ENCODE measurements at places on chromosomes 5 and 9.

- DNase-seq, result no peak
Observed at GRCh38 chr9:34929506-34930102, 28.5 kb upstream of the PHF24 start.

DNA sequence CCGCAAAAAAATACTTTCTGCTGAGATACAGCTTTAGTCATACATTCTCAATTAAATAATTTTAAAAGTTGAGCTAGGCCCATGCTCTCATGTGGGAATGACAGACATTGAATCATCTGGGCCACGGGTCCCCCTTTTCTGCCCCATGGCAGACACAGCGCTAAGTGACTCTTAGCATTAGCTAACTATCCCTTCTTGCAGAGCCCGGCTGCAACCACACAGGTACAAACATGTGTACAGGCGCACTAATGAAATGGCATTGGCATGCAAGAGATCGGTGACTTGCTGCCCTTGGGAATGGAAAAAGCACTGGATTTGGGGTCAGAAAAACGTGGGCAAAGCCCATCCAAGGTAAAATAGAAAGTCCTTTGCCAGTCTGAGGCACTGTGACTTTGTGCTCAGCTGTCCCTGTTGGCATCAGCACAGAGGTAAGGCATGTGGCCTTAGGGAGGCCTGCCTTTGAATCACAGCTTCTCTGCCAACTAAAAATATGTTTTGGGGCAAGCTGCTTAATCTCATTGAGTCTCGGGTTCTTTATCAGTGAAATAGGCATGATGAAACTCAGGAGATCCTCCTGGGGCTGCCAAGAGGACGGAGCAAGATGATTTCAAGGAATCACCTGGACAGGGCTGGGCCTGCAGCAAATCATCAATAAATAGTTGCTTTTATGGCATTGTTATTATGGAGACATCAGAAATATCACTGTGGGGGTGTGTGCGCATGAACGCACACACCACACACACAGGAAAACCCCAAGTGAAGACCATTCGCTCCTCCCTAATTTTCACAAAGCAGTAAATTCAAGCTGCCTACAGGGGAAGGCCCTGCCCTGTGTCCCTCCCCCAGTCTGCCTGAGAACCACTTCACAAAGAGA, 54.2 kb downstream of the WHRN start:
- DNase-seq, result no peak

DNA sequence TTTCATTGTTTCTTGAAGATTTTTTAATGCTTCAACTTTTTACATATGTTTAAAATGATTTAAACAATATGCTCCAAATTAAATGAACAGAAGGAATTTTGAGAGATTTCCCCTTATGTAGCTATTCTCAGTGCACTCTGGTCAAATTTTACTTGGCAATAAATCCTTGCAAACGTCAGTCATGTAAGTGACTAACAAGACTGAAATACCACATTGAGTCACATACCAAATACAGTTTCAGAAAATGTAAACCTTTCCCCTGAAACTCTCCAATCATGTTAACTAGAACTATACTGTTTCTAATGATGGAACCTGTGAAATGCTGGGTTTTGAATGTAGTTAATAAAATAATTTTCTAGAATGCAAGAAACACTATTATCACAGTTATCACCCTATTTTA, 29.6 kb downstream of the SAR1B start:
- DNase-seq, result no peak

DNA sequence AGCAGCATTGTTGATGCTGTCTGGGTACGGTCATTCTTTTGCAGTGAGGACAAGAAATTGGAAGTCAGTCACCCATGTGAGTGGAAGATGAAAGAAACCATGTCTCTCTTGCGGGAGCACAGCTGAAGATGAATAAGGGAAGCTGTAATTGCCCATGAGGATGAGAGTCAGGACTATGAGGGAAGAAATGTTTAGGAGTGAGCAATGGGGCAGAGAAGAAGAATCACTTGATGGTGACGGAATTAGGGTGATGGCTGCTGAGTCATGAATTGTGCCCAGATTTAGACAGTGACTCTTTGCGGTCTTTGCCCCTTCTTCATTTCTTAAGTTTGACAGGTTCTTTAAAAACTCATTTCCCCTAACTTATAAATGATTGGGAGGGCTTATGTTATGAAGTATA, 183.3 kb downstream of the MAST4 start:
- DNase-seq, result no peak

DNA sequence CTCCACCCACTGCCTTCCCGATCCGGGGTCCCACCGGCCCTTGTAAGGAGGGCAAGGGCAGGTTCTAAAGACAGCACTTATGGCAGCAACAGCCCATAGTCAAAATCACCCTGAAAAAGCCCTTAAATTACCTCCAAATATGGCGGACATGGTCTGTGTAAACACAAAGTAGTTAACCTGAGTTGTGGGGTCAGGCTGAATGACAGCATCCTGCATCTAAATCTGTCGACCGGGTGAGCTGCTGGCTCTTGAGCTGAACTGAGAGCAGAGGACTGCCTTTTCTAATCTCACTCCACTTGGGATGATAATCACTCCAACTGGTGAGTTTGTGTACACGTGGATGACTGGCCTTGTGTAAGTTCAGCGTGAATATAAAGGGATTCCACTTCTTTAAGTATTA, 249.6 kb downstream of the DENND1A start:
- no peak for DNase-seq

DNA sequence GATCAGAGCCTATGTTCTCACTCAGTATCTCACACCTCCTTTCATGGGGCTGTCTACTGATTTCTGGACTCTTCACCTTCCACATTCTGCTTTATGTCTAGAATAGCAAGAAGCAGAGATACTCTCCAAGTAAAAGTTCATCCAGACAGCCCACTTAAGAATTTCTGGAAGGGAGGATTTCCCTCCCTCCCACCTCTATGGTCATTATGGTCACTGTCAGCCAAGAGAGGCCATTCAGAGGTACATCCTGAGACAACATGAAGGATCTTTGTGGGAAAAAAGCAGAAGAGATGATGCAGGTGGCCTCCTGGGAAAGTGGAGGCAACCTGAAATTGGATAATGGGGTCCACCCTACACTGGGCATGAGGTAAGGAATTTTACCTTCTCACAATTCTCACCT, 179.5 kb upstream of the ZNF462 start:
- DNase-seq, result no peak

DNA sequence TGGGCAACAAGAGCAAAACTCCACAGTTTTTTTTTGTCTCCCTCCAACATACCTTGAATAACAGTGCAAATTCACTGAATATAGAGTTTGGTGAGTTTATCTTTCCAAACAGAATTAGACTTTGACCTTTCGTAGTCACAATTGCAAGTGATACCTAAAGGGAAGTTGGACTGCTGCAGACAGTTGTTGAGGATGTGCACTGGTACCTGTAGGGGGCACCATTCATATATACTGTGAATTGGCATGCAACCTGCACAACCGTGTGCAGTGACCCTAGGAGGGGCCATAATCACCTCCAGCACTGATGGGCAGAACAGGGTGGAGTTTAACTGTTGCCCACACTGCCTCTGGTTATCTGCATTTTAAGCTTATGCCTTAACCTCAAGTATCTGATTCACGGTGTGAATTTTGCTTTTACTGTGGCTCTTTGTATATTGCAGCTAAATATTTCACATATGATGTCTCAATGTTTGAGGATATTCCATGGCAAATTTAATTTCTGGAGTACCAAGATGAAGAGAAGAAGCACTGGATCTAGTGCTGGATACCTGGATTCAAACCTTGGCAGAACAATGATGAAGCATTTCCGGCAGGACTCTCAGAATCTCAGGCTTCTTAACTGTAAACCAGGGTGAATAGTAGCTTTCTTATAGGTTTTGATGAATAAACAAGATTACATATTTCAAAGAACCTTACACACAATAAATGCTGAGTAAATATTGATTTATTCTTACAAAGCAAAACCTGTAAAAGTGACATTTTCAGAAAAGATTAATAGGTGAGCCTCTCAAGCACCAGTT, 144.3 kb downstream of the ACTBL2 start:
- no peak for DNase-seq

GRCh38 chr9:27632254-27632653, 59.0 kb upstream of the C9orf72 start:
- DNase-seq, result no peak

GRCh38 chr9:84315278-84315877, 25.2 kb downstream of the SLC28A3 start:
- DNase-seq, result peak; percentile 30

DNA sequence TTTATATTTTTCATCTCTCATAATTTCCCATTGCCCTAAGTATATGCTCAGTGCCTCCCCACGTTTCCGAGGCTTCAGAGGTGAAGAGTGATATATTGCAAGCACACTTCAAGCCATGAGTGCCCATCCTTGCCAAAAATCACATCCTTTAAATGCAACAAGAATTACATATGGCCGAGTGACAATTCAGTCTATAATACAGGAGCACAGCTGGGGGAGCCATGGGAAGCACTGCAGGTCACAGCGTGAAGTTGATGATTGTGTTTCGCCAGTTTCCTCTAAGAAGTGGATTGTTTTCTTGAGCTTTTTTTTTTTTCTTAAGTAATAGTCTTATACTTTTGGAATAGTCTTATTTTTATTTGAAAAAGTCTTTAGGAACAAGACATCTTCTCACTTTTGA, 61.1 kb downstream of the MTRR start:
- no peak for DNase-seq

GRCh38 chr5:39146831-39147540, 72.4 kb downstream of the FYB1 start:
- DNase-seq, result no peak

GRCh38 chr9:120654272-120654671, 60.0 kb downstream of the MEGF9 start:
- DNase-seq, result no peak

DNA sequence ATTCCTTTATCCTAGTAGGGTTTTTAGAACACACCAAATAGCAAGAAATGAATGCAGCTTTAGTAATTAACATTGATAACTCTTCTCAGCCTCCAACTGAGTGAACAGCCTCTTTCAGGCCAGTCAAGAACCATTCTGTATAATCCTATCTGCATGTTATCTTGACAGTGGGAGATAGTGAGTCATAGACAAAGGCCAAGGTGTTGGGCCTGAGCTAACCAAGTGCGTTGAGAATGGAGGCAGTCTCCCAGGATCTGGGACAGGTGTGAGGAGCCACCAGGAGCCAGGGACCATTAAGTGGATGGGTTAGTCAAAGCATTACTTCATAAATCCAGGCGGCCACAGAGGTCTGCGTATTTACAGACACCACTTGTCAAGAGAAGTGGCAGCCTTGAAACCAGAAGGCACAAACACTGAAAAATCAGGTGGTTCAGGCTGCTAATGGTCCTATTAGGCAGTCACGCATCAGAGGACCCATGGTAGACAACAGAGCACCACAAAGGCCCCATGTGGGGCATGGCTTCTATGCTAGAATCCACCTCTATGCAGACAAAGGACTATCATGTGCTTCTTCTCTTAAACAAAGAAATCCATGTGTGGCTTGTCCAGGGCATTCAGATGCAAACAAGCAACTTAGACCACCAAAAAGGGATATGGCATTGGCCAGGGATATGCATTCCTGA, 409.7 kb upstream of the PIK3R1 start:
- no peak for DNase-seq

- no peak for DNase-seq
Observed at GRCh38 chr5:167908606-167909005, 382.8 kb upstream of the WWC1 start.

- no peak for DNase-seq
Observed at GRCh38 chr9:109161471-109161870, 5.6 kb downstream of the FRRS1L start.

DNA sequence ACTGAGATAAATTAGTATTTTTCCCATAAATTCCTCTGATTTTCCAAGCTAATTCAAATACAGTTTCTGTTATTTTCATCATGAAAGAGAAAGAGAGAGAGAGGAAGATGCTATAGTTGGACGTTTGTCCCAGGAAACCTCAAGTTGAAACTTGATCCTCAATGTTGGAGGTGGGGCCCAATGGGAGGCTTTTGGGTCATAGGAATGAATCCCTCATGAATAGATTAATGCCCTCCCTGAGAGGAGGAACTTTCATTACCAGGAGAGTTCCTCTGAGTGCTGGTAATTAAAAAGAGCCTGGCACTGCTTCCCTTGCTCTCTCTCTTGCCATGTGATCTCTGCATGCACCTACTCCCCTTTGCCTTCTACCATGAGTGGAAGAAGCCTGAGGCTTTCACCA, 189.9 kb upstream of the SMC2 start:
- DNase-seq, result no peak

GRCh38 chr9:117718085-117718484, 13.9 kb downstream of the TLR4 start:
- DNase-seq, result no peak

- no peak for DNase-seq
Observed at GRCh38 chr9:134809292-134809691, 71.3 kb upstream of the FCN2 start.

DNA sequence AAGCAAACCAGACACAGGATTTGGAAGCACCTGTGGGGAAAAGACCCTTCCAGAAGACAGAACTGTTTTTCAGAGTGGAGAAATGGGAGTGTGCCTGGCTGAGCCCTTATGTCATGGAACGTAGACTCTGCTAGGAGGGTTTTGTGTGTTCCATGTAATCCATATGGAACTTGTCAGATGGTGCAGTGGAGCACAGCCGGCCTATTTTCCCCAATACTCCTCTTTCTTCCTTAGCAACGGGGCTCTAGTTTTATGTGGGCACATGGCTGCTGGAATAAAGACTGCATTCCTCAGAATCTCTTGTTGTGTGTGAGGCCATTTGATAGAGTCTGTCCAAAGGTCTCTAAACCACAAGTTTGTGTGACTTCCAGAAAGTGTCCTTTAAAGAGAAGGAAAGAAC, 284.0 kb downstream of the DRD1 start:
- DNase-seq, result no peak

GRCh38 chr5:157189223-157189622, 8.6 kb downstream of the ITK start:
- peak; percentile 34 for DNase-seq

DNA sequence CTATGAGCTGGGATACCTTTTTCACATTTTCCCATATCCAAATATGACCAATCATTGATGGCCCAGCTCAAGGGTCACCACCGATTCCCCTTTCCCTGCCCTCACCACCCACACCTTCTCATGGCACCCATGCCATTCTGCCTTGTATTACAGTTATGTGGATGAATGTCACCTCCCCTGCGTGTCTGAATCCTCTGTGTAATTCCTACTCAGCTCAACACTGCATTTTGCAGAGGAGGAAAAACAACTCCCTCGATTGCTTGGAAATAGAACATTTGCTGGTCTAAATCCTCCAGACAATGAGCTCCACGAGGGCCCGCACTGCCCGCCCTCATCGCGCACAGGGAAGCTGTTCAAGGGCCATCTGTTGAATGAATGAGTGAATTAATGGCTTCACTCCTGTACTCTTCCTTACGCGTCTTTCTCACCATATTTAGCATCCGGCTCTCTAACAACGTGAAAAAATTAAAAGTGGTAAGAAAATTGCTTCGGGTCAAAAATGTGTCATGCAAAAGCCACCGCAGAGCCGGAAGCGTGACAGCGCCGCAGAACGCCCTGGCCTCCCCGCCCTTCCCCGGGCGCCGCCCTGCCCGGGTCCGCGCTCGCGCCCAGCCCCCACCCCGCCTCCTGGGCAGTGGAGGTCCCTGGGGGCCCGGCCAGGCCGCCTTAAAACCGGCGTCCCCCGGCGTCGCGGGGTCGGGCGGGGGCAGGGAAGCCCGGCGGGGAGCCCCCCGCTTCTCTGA, 704 bp downstream of the SUSD1 start:
- peak; percentile 64 for DNase-seq

GRCh38 chr5:72448368-72448767, 58.8 kb downstream of the ZNF366 start:
- no peak for DNase-seq

GRCh38 chr5:147017621-147018020, 139.1 kb upstream of the PPP2R2B start:
- DNase-seq, result no peak

GRCh38 chr5:4866817-4867216, 273.3 kb upstream of the ADAMTS16 start:
- DNase-seq, result no peak

Data from activated T-helper 9 cell treated with anti-CD3 and anti-CD28 coated beads, Interleukin-2, amount 50 U/mL, for 16 hours (primary cell).